ENCODE measurements at places on chromosomes 4 and X.

DNA sequence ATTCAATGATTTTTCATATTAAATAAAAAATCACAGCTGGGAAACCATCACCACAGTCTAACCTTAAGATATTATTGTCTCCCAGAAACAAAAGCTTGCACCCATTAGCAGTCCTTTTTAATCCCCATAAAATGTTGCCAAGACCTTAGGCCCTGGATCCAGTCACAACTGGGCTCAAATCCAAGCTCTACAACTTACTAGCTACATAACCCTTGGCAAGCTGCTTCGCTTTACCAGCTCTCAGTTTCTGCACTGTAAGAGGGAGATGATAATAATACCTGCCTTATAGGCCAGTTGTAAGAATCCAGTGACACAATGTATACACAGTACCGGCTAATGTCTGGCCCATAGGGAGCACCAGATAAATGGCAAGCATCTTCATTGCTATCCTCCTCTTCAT is 400.9 kb upstream of the FGF13 start:
- DNase-seq = no peak

- no peak for DNase-seq
Measured at GRCh38 chrX:34656467-34656841, 631 bp downstream of the TMEM47 start.

DNA sequence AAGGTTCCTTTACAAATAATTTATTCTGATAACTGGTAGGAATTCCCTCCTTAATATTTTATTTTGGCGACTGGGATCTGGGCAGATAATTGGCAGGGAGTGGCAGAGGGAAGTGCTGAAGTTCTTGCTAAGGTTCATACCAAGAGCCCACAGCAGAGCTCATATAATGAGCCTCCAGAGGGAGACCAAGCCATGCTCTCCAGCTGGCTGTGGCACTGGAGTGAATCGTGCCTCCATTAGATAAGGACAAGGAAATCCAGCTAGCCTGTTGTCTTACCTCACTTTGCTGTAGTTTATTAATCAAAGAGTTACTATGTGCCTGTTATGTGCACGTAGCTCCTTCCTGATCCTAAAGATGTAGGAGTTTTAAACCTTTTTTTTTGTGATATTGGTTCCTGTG is 1.3 kb downstream of the ASB12 start:
- DNase-seq = no peak

DNA sequence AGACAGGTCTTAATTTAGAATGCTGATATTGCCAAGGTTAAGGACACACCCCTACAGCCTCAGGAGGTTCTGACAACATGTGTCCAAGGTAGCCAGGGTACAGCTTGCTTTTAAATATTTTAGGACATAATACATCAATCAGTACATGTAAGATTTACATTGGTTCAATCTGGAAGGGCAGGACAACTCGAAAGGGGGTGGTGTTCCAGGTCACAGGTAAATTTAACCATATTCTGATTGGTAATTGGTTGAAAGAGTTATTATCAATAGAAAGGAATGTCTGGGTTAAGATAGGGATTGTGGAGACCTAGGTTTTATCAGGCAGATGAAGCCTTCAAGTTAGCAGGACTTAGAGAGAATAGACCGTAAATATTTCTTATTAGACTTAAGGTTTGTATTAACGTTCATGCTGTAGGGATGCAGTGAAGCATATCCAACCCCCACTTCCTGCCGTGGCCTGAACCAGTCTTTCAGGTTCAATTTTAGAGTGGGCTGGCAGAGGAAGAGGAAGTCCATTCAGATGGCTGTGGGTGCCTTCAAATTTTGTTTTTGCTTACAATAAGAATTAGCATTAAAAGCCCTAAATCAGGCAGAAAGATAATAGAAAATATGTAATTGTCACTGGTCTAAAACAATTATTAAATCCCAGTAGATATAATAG is 136.5 kb upstream of the GALNTL6 start:
- no peak for DNase-seq

GRCh38 chr4:80492761-80493160 is 157.2 kb downstream of the CFAP299 start:
- DNase-seq = no peak

GRCh38 chr4:113707048-113707447 is 54.5 kb downstream of the CAMK2D start:
- no peak for DNase-seq

- peak; percentile 34 for DNase-seq
Measured at GRCh38 chr4:1793496-1793840, 375 bp downstream of the FGFR3 start.

- DNase-seq = peak; percentile 24
Measured at GRCh38 chrX:69093960-69094871, 71.0 kb downstream of the PJA1 start.

DNA sequence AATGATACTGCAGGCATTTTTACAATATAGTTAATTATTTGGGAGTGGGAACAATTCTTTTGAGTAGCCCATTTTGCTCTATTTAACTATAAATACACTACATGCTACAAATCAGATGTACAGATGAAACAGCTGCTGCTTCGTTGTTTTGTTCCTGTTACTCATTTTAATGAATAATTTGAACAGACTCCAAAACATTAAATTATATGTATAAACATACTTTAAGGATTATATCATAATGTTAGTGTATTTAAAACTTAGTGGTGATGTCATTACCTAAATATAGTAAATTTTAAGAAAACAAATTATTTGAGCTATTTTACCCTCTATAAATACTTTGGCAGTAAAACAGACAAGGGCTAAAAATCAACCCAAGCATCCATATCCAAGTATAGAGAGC is 60.7 kb downstream of the GAB1 start:
- no peak for DNase-seq

- DNase-seq = no peak
Measured at GRCh38 chrX:122219735-122220134, 964.3 kb upstream of the GRIA3 start.

- DNase-seq = peak; percentile 67
Measured at GRCh38 chr4:184815046-184815877, 10.5 kb downstream of the ACSL1 start.

GRCh38 chr4:2837904-2838496 is 5.6 kb upstream of the ADD1 start:
- no peak for DNase-seq

DNA sequence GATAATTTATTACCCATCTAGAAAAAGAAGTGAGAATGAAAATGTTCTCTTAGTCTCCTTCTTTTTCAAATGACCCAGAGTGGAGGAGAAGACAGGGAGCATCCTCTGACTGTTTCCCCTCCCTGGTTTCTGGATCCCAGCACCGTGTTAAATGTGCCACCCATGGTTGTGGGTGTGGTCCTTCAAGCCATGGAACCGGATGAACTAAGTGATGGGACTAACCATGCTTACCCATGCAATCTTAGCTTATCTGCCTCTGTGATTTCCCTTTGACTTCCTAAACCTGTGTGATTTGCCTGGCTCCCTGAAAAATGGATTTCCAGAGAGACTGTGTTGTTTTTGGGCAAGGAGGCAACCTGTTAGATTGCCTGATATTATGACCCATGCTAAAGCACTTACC is 437.1 kb downstream of the MAGEB5 start:
- DNase-seq = peak; percentile 2

- DNase-seq = no peak
Measured at GRCh38 chrX:153989973-153990655, 17.6 kb downstream of the TMEM187 start.

DNA sequence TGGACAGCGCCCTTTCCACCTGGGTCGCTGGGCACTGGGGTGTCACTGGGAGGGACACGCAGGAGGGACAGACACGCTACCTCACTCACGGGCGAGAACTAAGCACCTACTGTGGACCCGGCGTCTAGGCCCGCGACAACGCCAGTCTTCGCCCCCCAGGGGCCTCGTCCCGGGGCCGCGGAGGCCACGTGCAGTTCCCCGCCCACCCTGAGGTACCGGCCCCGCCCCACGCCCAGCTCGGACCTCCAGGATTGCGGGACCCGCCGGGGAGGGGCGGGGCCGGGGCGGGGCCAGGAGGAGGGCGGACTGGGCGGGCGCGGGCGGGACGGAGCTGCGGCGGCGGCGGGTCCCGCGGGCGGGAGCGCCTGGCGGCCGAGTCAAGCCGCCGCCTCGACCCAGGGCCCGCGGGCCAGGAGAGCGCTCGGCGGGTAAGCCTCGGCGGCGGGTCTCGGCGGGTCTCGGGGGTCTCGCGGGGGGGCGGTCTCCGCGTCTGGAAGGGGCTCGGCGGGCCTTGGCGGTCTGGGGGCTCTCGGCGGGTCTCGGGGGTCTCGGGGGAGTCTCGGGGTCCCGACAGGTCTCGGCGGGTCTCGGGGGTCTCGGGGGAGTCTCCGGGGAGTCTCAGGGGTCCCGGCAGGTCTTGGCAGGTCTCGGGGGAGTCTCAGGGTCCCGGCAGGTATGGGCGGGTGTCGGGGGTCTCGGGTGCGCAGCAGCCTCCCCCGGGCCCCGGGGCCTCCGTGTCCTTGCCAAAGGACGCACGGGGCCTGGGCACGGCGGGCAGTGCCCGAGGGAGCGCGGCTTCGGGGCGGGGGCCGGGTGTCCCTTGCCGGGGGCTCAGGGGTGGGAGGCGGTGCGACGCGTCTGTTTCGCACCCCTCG is at the start of gene SH3BP2:
TSS of gene SH3BP2 (plus strand) at position 375 of the 875 bp plus-strand sequence. CDS start 27,533 bp downstream, outside the sequence.
- DNase-seq = peak; percentile 78

DNA sequence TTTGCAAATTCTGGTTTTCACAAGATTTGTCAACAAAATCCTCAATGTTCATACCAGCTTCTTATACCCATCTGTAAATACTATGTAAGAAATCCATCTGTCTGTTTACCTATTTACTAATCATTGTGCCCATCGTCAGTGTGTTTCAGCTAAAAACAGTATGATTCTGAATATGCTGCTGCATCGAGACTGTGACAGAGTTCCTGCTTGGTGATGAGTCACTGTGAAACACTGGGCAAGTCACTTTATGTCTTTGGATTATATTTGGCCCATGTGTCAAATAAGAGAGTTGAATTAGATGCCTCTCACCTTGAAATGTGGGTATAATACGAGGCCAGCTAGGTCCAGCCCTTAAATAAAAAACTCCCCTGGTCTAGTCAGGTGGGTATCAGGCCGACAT is 79.3 kb downstream of the CBLL2 start:
- DNase-seq = no peak

DNA sequence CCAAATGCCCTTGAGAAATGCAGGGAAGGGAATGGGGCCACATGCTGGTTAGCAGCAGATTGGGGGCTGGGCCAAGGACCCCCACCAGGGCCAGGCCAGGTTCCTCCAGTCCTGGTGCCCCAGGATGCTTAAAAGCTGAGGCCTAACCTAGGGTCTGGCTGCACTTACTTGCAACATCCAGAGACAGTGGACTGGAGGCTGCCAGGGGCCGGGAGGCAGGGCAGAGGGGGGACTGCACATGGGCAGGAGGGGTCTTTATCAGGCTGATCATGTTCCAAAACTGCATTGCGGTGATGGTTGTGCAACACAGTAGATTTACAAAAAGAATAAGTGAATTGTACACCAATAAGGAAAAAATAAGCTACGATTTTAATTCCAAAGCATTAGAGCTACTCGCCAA is 36.8 kb upstream of the C4orf50 start:
- no peak for DNase-seq

DNA sequence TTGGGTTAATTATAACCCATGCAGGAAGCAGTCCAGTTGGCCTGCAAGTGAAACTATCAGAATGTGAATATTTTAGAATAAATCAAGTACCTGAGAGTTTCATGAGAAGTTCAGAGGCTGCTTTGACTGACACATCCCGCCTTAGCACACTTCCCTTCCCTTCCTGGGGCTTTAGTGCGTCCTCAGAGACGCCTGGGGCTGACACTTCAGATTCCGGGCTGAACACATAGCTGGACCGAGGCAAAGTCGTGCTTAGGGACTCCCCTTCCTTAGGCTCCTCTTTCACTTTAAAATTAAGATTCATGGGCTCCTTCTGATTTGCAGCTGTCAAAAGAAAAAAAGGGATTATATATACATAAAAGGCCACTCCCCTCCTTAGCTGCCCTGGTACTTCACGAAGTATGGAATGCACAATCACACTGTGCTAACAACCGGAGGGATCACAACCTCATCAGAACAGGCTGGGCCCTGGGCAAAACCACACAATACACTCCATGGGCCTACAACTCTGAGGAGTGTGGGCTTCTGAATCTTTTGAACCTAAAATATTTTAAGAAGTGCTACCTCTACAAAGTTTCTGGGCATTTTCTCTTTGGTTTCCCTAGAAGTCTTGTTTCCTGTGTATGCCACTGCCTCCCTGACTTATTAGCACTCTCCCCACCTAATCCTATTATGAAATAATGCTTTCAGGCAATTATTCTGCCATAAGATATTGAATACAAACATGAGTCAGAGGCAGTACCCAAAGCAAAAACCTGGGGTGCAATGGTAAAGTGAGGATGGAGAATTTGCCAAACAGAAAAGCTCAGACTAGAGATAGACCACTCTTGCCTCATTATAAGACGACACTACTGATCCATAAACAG is 68.2 kb downstream of the ZNF827 start:
- DNase-seq = no peak

GRCh38 chr4:36702245-36702644 is 420.8 kb downstream of the DTHD1 start:
- no peak for DNase-seq

DNA sequence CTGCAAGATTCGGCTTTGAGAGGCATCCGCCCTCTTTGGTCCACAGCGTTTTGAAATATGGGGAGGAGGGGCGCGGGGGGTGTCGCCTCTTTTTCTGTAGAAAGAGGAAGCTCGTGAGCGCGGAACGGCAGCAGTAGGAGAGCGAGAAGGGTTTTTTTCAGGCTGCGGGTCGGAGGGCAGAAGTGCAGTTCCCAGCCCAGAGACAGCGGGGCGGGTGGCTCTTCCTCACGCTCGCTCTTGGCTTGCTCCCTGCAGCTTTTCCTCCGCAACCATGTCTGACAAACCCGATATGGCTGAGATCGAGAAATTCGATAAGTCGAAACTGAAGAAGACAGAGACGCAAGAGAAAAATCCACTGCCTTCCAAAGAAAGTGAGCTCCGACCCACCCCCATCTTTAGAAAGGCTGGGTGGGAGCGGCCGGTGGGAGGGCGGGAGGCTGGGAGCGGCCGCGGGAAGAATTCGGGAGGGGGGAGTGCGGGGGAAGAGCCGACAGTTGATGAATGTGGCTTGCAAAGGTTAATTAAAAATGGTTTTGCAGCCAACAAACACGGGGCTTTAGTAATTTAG is 1.2 kb downstream of the TMSB4X start:
- no peak for DNase-seq

DNA sequence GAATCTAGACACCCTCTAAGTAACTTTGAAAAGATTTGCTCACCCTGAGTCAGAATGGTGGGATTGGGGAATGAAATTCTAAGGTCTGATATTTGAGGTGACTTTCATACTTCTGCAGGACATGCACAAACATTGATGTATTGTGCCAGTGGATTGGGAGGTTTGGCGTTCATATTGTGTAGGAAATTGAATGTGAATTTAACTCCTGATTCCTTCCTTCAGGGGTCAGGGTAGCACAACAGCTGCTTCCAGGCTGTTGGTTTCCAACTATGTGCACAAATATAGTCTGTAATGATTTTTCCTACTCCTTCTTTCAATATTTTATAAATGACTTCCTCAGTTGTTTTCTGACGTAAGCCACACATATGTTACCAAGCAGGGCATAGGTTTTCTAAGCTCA is 3.1 kb downstream of the IL1RAPL1 start:
- DNase-seq = no peak

GRCh38 chrX:57294961-57295360 is 8.5 kb downstream of the FAAH2 start:
- DNase-seq = no peak
